ENCODE measurements at places on chromosomes 7 and 10.

DNA sequence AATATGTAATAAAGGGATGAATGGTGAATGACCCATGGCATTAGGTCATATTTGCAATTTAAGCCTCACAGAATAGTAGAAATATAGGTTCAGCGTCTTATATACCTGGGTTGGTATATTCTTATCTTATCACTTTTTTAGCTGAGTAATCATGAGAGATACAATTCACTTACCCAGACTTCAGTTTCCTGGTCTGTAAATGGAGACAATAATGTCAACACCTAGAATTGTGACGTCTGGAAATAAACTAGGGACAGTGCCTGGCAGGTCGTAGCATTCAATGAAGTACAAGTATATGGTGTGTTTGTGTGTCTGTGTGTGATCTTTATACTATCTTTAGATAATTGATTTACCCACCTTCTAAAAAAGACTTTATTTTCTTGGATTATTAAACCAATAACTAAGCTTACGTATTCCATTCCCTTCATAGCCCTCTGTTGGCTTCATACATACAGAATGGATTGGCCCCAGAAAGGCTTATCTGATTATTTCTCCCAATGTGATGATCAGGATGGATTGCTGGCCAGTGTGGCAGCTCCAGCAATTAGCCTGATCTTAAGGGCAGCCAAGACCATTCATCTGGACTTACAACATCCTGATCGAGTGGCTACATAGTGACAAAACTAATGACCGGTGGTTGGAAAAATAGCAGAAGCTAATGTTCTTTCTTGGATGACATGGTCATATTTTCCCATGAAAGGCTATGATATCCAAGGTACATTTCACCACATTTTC is 121.2 kb upstream of the NPVF start:
- no peak for DNase-seq

DNA sequence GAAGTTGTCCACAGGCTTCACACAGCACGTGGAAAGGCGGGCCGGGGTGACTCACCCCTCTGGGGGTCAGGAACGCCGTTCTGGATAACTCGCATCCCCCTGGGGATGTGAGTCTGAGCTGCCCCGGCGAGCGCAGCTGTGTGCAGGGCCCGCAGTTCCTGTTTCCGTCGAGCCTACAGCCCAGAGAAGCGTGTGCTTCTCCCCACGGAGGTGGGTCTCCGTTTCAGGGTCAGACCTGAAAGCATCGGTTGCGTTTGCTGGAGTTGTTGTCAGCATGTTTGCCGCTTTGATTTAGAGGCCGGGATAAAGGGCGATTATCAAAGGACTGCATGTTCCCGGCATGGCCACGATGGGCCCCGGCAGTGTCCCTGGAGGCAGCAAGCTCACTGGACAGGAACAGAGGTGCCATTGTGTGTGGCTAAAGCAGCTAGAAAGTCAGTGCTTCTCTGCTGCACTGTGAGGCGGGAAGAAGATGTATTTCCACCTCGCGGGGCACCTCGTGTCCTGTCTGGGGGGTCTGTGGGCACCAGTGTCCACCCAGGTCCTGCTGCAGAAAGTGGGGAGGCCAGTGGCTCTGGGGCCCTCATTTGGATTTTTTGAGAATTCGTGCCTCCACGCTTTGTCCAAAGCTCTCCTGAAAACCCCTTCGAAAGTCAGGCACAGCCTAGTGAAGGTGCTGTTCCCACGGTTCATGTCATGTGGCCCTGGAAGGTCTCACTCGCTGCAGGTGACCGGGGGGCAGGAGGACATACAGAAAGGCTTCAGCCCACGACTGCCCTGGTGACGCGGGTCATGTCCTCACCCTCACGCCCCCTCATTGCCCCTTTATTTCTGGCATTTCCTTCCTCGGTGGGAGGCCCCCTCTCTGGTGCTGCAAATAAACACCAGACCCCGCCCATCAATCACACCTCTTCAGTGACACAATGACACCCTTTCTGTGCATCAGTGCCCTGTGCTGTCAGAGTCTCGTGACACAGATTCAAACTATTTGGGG is 27.4 kb upstream of the GDI2 start:
- DNase-seq, result no peak

- no peak for DNase-seq
Observed at GRCh38 chr10:132385721-132386418, 11.1 kb upstream of the PWWP2B start.

DNA sequence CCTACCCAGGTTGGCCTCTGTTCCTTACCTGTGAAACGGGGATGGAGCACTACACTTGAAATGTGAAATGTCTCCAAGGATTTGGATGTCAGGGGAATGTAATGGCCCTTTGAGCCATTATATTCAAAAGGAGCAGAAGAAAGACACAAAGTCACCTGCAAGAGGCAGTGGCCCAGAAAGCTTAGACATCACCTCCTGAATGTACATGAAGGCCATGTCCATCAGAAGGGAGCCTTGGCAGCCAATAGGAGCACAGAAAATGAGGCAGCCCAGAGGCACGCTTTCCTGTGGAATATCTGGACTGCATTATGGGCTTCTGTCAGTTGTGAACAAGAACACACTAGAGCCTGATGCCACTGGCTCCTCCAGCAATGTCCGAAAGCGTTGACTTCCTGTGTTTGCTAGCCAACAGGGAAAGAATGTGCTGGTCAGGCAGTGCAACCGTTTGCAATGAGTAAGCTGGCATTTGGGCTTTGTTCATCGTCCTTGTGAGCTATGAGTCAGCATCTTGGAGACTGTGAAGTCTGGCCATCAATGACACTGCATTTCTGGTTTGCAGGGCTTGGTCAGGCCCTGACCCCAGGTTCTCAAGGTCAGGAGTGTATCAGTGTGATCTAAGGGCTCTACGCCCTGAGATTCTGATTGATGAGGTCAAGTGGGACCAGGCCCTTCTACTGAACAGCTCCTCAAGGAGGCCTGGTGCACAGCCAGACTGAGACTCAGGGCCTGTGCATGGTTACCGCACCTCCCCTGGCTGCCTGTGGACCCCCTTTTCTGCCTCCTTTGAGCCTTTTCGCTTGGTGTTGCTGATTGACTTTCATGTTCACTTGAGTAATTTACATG is 222.4 kb downstream of the RPS24 start:
- no peak for DNase-seq

DNA sequence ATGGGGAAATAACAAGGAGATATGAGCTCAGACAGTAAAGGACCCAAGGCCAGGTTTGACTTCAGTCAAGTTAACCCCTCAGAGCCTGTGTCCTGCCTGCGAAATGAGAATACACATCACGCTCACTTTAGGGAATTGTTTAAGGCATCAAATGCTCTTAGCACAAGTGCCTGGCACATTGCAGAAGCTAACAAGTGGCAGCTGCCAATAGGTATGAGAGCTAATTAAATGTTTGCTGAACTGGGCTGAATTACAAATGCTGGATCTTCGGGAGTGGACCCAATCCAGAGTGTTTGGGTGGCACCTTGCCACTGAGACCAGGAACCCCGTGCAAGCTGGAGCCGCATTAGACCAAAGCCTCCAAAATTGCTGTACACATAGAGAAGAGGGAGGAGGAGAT is 136.8 kb downstream of the C10orf90 start:
- DNase-seq, result no peak

GRCh38 chr10:84012831-84013458 is 126.4 kb upstream of the GHITM start:
- DNase-seq, result no peak
